Hepatocyte (in vitro differentiated cells): ENCODE measurements at places on chromosomes 4 and X.

DNA sequence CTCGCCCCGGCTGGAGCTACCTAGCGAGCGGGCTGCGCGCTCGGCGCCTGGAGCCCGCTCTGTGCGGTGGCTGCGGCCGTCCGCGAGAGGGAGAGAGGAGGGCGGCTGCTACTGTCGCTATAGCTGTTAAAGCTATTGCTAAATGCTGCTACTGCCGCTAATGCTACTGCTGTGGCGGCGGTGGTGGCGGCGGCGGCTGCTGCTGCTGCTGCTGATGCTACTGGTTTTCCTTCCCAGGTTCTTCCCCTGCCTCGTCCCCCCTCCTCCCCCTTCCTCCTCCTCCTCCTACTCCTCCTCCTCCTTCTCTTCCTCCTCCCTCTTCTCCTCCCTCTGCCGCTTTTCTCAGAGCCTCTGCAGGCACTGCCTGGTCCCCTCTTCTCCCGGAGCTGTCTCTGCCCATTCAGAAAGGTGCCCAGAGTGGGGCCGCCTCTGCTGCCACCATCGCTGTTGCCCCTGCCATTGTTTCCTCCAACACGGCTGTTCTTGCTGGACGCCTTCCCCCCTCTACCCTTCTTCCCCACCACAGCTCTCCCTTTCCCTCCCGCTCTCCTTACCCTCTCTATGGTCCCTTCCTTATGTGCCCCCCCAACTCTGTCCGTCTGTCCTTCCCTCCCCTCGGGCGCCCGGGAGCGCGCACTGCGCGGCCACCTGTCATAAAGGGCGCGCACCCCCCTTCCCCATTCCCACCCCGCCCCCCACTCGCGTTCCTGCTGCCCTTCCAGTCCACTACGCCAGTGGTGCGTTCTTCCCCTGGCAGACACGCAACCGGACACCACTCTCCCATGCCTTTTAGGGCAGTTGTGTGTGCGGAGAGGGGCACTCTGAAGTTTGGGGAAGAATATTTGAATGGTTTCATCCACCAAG lies at the start of gene NEXMIF:
Gene NEXMIF, minus strand, starts transcription at position 228 of the 864 bp plus-strand sequence.
- DNase-seq = no peak

- DNase-seq = no peak
Observed at GRCh38 chr4:11537846-11538245, 109.2 kb upstream of the HS3ST1 start.

DNA sequence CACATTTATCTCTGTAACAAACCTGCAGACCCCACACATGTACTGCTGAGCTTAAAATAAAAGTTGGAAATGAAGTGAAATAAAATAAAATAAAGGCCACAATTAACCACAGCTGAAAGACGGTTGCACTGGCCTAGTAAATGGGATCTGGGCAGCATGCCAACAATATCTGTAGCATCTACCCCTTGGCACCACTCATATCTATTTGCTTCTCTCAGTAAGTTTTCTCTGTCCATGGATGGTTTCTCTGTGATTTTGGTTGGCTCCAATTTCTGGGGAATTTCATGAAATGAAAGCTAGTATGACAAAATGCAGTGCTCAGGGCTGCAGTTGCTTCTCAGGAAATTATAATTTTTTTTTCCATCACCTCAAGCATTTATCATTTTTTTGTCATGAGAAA lies 172.0 kb upstream of the IL15 start:
- peak; percentile 24 for DNase-seq

- no peak for DNase-seq
Observed at GRCh38 chr4:152961773-152962115, 25.6 kb downstream of the FHDC1 start.

DNA sequence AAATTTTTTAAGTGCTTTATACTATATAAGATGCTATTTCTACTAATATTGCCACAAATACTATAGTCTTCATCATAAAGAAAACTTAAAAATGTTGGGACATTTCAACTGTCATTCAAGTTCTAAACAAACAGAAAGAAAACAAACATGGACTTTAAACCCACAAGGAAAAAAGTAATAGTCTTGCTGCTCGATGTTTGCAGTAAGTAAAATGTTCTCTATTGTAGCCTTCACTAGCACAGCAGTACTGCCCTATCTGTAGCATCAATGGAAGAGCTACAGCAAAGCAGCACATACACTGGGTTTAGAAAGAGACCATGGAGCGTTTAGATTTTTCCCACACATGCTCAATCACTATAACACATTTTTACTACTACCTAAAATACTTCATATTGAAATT lies 146.8 kb downstream of the KLHL13 start:
- DNase-seq = no peak

DNA sequence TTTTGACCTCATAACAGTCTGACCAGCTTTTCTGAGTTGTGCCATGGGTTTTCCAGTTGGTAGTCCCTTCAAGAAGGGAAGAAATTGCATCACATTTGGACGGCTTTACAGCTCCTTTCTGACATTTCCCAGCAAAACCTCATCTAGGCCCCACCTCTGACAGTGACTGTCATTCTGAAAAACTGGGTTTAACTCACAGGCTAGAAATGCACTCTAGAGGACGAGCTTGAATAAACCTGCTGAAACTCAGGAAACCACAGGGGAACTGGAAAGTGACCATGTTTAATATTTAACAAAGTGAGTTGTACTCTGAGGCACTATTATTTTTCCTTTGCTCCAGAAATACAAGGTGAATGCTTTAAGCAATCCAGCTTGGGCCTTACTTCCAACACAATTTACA lies 434.3 kb upstream of the RASGEF1B start:
- peak; percentile 63 for DNase-seq

DNA sequence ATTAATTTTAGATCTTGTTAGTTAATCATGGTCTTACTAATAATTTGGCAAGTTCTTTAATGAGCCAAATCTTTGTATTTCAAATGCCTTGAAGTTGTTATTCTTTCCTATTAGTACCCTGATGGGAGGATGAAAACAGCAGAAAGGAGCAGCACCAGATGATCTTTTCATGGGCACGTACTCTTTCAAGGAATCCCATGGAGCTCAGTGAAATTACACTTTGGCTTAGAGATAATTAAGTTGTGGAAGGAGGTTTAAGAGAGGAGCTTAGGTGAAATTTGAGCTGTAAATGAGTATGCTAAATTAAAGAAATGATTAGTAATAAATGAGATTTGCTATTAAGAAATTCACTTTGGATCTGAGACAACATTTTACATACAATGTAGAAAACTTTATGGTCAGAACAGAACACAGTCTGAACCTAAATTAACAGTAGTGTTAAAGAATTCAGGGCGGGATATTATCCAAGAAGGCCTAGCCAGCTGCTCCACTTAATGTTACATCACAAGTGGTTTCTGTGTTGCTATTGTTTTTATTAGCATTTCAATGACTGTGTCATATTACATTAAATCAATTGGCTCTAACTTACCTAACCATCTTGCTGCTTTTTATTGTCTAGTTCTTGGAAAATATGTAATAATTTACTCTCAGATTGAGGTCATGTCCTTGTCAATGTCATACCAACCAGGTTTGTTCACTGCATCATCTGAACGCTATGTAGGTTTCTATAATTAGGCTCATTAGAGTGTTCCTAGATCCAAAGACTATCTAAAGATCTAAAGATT lies 3.9 kb downstream of the MTHFD2L start:
- no peak for DNase-seq

GRCh38 chrX:46572340-46572936 lies 1.1 kb upstream of the CHST7 start:
- no peak for DNase-seq

DNA sequence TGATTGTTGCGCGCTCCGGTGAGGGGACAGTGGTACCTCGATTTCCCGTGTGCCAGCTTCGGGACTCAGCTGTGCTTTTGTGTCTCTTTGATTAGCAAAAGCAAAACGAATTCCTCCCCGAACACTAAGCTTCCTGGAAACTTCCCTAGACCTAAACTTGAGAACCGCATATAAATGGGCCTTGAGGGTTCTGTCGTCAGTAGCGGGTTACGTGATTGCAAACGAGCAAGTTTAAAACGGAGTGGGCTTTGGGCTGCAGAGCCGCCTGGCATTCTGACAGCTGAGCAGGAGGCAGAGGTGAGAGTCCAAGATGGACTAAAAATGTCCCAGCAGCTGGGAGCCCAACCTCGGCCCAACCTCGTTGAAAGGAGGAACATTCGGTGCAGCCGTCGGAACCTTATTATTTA lies 1.2 kb upstream of the TAPT1 start:
- DNase-seq = peak; percentile 35

GRCh38 chr4:94076498-94076897 lies 131.2 kb upstream of the SMARCAD1 start:
- no peak for DNase-seq

- DNase-seq = no peak
Observed at GRCh38 chr4:148034813-148035212, 302.9 kb downstream of the ARHGAP10 start.

DNA sequence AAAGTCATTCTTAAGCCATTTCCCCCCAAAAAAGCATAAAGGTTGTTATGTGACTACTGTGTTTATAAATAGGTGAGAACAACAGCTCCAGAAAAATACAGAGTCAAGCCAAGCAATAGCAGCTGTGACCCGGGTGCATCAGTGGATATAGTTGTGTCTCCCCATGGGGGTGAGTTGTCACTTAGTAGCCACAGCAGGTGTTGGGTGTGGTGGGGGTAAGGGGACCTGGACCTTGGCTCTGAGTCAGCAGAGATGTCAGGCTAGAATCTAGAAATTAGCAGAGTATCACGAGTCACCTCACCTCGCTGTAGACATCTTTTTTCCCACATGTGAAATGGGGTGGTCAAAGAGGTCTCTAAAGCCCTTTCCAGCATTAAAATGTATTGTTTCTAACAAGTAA lies 42.4 kb downstream of the MOSPD2 start:
- no peak for DNase-seq

DNA sequence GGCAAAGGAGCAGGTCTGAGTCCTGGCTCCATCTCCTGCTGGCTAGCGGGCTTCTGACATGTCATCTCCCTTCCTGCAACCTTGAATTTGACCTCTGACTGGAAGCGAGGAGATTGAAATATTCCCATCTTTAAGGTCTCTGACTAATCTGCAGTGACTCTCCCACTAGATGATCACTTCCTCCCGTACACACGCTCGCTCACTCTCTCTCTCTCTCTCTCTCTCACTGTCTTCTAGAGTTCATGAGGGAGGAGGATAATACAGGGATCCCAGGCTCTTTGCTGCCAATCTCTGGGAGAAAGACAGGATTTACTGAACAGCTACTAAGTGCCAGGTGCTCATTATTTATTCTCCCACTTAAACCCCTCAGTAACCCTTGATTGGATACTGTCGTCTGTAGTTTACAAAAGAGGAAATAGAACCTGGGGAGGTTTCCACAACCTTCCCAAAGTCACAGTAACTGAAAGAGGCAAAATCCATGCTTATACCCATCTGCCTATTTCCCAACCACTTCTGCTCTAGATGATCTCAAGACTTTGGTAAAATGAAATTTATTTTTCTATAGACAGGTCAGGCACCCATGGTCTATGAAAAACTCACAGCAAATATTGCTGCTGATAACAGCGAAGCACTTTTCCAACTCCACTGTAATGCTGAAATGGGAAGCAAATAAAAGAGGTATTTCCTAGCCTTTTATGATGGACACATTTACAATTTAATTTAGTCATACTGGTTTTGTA lies 193.5 kb upstream of the C1QTNF7 start:
- no peak for DNase-seq

- DNase-seq = peak; percentile 80
Observed at GRCh38 chr4:76308548-76308947, 2.0 kb downstream of the STBD1 start.

DNA sequence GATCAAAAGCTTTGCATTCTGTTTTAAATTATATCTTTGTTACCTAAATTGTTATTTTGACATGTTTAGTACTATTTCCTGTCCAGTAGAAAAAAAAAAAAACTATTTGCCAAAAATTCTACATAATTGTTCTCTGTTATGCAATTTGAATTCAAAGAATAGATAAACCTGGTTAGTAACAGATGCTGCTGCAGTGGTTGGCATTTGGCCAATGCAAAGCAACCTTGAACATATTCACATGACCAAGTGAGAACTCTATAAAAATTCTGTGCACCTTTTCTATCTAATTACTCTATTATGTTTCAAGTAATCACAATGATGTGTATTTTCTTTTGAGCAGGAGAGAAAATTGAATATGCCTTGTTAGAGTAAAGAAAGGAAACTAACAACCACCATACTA lies 1473.4 kb downstream of the RPA4 start:
- DNase-seq = no peak

DNA sequence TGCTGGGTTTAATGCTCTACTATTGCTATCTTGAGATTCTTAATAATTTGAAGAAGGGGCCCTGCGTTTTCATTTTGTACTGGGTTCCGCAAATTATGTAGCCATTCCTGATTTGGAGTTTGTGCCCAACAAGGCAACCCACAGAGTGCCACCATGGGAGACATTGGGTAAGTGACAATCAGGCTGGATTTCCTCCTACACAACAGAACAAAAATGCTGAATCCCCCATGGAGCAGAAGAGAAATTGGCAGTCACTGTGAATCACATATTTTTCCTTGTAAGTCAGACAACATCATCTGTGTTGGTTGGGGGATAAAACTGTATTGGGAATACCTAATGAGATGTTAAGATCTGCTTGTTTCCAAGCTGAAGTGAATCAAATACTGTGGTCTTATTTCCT lies 80.9 kb downstream of the CNGA2 start:
- DNase-seq = no peak

DNA sequence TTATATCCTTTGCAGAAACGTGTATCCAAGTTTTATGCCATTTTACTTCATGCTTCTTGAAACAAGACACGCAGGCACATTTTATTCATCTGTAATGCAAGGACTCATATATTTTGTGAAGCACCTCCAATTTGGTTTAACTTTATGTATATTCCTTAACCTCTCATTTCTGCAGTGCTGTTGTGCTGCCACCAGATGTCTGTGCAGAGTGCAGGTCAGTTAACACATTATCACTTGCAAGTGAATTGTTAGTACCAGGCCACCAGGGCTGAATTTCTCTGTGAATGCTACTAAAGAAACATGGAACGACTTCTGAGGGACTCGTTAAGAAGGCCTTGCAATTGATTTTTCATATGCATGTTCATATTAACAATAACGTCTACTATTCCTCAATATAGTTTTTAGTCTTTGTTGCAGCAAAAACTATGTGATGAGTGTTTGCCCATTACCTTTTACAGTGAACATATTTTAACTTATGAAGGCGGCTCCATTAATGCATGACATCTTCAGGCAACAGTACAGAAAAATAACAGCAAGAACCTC lies 770.3 kb downstream of the NLGN4X start:
- peak; percentile 16 for DNase-seq

DNA sequence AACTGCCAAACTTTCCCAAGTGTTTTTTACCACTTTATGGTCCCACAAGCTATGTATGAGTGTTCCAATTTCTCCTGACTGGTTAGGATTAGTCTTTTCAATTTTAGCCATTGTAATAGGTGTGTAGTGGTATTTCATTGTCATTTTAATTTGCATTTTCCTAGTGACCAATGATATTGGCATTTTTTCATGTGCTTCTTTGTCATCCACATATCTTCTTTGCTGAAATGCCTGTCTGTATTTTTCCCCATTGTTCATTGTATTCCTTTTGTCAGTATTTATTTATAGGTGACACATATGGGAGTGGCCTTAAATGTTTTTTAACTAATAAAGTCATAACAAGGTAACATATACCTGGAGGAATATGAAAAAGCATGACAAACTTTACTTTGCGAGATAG lies 9.2 kb upstream of the UBE2D3 start:
- no peak for DNase-seq
